ENCODE measurements at places on chromosomes 11 and 22.

DNA sequence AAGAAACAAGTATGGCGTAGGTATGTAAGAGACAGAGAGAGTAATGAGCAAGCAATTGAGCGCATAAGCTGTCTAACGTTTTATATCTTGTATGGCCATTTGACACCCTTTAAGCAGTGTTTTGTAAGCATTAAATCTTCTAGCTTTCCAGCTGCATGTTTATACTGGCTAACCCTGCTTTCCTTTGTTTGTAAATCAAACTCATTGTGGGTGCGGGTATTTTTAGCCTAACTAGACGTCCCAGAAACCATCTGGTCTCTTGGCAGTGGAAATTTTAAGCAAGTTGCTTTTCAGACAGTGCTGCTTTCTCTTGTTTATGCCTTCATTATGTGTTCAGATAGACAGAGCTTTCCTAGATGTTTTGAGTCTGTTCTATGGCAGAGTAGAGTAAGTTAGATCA is 73.5 kb downstream of the RNF169 start:
- no peak for DNase-seq

DNA sequence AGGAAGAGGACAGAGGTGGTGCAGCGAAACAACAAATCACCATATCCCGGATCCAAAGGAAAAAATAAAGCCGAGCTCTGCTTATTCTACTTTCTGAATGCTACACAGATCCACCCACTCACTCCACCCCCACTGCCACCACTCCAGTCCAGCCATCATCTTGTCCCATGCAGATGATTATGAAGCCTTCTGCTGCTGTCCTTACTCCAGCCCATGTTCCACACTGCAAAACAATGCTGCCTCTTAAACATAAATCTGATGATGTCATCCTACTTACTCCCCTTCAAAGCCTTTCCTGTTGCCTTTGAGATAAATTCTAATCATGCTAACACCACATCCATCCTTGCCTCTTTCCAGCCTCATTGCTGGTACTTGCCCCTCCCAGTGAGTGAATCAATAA is 6.5 kb upstream of the DRD2 start:
- no peak for DNase-seq

- DNase-seq: no peak
Measured at GRCh38 chr11:101707477-101707876, 123.7 kb upstream of the TRPC6 start.

GRCh38 chr11:64690235-64690634 is 32.8 kb downstream of the NRXN2 start:
- no peak for DNase-seq

GRCh38 chr11:106015066-106015465 is 7.0 kb downstream of the MSANTD4 start:
- DNase-seq: no peak

- no peak for DNase-seq
Measured at GRCh38 chr11:43150697-43151096, 161.1 kb upstream of the API5 start.

DNA sequence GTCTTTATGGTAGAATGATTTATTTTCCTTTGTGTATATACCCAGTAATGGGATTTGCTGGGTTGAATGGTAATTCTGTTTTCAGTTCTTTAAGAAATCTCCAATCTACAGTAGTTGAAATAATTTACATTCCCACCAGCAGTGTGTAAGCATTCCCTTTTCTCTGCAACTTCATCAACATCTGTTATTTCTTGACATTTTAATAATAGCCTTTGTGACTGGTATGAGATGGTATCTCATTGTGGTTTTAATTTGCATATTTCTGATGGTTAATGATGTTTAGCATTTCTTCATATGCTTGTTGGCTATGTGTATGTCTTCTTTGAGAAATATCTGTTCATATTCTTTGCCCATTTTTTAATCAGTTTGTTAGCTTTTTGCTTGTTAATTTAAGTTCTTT is 901.2 kb downstream of the METTL15 start:
- DNase-seq: no peak

DNA sequence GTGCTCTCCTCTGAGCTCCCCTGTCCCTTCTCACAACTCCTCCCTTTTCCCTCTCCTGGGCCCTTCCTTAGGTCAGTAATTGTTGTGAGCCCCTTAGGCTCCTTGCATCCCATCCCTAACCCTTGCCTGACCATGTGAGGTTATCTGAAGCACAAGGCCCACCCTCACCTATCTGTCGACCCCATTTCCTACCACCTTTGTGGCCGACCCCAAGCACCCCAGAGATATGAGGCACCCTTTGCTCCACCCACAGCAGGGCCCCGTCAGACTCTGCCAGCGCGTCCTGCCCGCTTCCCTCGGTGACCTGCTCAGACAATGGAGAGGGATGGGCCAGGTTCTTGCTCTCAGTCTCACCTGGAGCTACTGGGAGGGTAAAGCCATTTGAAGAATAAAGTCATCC is 1.3 kb downstream of the GNG3 start:
- DNase-seq: peak; percentile 17

DNA sequence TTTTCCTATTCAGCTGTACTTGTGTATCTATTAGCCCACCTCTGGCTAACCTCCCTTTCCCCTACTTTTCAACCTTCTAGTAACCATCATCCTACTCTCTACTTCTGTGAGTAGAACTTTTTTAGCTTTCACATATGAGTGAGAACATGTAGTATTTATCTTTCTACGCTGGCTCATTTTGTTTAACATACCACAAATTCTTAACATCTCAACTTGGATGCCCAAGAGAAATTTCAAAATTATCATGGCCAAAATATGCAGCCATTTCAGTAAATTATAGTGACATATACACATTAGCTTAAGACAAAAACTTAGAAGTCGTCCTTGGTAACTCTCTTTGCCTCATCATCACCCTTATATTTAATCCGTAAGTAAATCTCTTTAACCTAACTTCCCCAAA is 34.7 kb downstream of the LUZP2 start:
- DNase-seq: no peak

DNA sequence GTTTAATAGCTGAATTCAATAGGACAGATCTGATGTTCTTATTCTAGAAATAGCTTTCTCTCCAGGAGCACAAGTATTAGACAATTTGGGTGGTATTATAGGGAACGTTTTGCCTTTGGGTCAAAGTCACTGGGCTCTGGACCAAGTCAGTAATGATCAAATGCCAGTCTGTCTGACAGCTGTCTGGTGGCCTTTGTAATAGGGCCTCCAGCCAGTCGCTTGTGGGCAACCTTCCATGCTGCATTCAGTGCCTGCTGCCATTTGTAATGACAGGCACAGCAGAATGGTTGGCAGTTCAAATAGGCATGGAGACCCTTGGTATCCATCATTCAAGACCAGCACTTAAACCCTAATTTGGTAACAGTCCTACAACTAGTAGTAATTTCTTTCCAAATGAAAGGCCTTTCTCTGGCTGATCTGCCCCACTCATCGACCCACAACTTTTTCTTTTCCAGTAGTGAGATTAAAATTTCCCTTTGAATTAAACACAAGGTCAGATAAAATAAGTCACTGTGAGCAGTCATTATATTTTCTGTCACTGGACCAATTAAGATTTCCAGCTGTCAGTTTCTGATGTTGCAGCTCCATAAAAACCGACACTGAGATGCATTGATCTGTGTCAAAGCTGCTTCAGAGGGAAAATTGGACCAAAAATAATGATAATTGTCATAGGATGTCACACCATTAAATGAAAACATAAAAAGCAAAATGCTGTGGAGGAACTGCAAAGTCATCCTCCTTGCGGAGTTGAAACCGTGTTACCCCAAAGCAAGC is 1038.1 kb downstream of the LRRC4C start:
- DNase-seq: no peak

DNA sequence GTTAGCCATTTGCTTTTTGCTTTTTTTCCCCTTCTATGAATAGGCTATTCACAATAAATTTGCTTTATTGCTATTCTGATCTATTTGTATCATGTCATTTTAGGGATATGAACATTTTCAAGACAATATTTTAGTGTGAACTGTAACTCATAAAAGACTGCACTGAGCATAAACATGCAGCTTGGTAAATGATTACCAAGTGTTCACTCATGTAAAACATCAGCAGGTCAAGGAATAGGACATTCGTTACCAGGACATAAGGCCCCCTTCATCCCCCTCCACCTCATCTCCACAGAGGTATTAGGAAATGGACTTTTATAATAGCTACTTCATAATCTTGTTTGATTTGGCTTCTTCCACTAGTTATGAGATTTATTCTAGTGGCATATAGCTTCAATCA is 12.4 kb downstream of the NLRP14 start:
- no peak for DNase-seq

DNA sequence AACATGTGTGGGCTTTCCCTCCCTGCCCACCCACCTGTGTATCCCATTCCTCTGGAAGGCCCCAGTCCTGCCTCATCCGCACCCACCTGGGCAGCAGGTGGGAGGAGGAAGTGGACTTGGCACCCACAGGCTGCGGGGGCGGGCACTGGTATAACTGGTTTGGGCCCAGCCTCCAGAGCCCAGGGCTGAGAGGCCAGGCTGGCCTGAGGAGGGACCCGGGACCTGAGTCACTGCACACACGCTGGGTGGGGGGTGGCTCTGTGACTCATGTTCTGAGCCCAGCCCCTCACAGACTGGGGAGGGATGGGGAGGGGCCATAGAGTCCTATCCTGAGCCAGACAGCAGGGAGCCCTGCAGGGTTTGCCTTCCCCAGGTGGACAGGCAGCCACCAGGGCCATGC is 16.7 kb downstream of the PHLDA2 start:
- DNase-seq: no peak

DNA sequence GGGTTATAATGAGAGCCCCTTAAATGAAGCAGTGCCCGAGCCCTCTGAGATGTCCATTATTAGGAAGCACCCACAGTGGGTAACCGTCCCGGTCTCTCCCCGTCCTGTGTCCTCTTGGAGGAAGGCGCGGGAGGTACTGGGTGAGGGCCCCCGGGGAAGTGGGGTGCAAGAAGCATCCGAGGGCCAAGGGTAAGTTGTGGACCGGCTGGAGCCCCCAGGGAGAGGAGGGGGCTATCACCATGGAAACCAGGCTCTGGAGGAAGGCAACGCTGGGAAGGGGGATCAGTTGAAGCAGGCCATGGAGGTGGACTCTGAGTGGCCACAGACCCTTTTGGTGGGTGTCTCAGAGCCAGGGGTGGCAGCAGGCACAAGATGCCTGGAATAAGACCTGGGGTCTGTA is 173.6 kb downstream of the ST3GAL4 start:
- DNase-seq: no peak

DNA sequence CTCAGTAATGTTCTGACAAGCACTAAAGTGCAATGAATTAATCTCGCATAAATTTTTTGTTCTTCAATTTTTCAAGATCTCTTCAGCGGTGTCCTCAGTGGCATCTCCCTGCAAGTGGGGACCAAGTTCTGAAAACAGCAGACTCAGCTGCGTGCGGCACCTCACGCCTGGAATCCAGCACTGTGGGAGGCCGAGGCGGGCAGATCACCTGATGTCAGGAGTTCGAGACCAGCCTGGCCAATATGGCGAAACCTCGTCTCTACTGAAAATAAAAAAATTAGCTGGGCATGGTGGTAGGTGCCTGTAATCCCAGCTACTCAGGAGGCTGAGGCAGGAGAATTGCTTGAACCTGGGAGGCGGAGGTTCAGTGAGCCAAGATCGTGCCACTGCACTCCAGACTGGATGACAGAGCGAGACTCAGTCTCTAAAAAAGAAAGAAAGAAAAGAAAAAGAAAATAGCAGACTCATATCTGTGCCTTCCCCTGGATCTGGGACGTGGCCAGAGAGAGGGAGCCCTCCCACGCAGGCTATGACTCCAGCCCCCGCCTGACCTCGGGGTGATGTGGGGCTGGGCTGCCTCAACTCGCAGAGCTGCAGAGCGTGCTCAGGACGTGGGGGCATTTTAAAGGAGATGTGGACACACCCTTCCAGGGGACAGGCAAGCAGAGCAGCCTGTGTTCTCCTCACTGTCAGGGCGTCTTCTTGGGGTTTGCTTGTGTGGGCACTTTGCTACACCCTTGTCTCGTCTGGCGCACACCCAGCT is 346.6 kb downstream of the BRD1 start:
- no peak for DNase-seq

GRCh38 chr11:77370217-77370616 is 68.7 kb upstream of the GDPD4 start:
- DNase-seq: no peak

DNA sequence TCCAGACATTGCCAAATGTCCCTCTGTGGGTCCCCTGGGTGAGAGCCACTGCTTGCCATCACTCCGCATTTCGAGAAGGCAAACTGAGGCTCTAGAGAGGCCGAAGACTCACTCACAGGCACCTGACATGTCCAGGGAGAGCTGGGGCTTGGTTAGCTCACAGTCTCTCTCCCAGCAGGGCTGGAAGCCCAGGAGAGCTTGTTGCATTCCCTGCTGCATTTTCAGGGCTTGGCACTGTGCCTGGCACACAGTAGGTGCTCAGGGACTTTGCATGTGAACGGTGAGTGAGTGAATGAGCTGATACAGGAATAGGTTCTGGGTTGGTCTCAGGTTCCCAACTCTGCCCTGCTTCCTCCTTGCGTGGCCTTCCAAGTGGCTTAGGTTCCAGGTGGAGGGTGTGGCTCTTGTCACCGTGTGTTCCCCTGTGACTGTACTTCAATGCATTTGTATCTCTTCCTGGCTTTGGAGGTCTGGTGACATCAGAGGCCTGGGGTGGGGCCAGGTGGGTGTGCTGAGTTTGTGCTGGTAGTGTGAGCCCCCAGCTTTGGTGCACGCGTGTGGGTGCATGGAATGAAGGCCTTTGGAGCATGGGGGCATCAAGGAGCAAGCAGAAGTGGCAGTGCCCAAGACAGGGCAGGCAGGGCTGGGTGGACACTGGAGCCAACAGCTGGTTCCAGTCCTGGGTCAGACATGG is 18.4 kb upstream of the SMIM38 start:
- no peak for DNase-seq

DNA sequence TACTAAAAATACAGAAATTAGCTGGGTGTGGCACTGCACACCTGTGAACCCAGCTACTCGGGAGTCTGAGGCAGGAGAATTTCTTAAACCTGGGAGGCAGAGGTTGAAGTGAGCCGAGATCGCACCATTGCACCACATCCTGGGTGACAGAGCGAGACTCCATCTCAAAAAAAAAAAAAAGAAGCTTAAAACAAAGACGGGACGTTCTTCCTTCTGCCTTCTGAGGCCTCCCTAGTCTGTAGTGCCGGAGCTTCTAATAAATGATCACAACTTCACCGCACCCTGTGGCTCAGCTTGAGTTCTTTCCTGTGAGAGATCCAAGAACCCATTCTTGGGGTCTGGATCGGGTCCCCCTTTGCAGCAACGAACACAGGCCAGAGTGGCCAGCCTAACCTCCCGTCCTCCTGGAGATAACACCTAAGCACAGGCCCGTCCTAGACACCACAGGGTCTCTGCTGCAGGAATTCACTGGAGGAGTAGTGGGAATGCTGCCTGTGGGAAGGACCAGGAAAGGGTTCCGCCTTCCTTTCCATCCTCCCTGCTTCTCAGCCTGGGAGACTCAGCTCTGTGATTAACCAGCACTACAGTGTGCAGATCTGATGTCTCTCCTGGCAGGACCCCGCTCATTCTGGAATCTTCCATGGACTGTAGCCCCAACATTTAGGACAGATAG is 2.2 kb upstream of the APOBEC3H start:
- no peak for DNase-seq

DNA sequence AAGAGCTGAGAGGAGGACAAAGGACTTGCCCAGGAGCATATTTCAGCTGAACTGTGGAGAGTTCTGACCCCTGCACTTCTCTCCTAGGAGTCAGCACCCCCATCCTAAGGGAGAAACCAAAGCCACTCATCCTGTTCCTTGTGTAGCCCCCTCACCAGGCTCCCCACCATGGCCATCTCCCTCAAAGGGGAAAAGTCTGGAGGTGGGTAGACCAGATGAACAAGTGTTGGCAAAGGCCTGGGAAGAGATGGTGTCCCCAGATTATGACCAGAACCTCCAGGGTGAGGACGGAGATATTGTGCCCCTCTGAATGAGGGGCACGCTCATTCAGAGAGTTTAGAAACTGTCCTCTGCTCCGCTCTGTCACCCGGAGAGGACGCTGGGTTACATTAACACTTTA is 880.0 kb downstream of the BRD1 start:
- DNase-seq: no peak
